ENCODE measurements at places on chromosomes 4 and X.
A peak's percentile ranks its signal among the peaks of the same experiment; 100 is the strongest.

- DNase-seq = no peak
Observed at GRCh38 chr4:123340381-123340701, 56.3 kb upstream of the SPRY1 start.

DNA sequence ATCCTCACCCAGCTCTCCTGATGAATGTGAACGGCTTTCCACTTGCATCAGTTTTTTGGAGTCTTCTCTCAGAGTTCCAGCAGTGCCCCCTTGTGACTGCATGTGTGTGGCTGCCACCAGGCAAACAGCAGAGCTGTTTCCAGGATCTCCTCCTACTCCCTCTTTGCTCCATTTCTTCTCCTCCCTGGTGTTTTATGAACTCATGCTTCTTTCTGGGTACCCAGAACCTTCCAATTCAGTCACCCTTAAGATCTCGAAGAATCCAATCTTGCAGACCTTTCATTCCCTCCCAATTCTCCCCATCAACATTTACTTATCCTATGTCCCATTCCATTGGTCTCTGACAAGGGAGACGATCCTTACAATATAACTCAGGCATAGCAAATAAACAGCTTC lies 6.8 kb upstream of the TCEANC start:
- peak; percentile 81 for DNase-seq

DNA sequence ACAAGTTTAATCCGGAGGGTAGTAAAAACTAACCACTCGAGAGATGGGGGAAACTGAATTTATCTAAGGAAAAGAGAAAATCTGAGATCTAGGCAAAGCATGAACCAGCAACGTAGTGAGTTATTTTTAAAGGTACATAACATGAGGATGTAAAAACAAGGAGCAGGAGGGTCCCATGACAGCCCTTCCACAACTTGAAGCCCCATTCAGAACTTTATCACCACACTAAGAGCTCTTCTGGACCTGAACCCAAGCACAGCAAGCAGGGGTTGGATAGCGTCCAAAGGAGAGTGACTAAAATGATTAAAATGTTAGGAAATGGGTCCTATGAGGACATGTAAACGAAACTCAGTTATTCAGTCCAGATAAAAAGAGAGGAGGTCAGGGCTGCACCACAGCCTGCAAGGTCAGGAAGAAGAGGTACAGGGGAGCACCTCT lies 16.2 kb downstream of the SH3RF1 start:
- DNase-seq = peak; percentile 89

- DNase-seq = no peak
Observed at GRCh38 chr4:53366301-53366716, 448 bp upstream of the SCFD2 start.

- no peak for DNase-seq
Observed at GRCh38 chr4:78478523-78478922, 73.0 kb upstream of the ANXA3 start.

GRCh38 chrX:74781507-74782034 lies 143.7 kb downstream of the NEXMIF start:
- no peak for DNase-seq

- DNase-seq = peak; percentile 41
Observed at GRCh38 chr4:38160487-38161207, 200.4 kb downstream of the PTTG2 start.

DNA sequence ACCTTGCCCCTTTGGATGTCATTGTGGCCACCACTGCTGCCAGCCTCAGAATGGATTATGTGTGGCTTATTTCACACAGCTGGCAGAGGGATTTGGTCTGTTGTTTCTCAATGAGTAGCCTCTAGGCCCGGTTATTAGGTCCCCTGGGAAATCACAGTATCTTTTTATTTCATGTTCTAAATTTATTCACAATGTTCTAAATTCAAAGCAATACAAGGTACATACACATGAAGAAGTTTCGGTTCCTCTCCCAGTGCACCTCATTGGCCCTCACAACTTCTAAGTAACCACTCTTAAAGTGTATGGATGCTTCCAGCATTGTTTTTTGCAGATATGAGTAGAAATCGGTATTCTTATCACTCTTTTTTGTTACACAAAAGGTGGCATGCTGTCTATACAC lies 262.7 kb downstream of the RCHY1 start:
- DNase-seq = no peak

DNA sequence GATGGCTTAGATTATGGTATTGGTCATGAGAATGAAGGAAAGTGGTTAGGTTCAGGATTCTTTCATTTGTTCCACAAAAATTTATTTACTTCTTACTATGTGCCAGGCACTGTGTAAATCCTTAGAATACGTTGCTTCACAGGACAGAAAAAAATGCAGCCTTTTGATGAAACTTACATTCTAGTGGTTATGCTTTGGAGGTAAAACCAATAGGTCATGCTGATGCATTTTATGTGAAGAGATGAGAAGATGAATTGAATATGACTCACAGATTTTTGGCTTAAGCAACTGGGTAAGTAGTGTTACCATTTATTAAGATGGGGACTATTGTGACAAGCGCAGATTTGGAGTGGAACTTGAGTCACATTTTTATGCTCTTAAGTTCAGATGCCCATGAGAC lies 165.3 kb downstream of the GLRA2 start:
- DNase-seq = no peak

DNA sequence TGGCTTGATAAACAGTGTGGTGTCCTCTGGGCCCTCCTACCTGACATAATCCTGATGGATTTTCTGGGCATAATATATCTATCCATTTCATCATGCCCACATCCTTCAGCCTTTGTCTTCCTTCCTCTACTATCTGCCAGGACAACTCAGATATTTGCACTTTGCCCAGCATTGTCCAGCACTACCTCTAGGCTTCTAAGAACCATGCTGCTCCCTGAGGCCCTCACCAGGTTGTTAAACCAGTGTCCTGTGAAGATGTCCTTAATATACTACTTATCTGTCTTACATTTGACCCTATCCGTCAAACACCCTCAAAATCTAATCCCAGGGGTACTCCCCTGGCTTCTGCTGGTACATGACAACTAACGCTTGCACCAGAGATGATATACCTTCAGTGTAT lies 58.2 kb upstream of the MAML3 start:
- no peak for DNase-seq

DNA sequence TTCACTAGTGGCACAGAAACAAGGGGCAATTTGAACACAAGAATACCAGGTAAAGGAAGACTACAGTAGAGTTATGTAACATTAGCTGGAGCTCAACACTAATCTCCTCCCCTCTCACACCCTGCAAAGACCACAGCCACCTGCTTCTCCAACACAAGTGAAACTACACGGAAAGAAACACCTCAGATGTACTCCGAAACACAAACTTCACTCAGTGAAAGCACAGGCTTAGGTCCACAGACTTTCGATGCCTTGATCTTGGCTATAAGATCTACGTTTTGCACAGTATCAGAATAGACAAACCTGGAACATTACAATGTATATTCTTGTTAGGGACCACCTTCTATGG lies 7.6 kb downstream of the ACSL1 start:
- DNase-seq = no peak

DNA sequence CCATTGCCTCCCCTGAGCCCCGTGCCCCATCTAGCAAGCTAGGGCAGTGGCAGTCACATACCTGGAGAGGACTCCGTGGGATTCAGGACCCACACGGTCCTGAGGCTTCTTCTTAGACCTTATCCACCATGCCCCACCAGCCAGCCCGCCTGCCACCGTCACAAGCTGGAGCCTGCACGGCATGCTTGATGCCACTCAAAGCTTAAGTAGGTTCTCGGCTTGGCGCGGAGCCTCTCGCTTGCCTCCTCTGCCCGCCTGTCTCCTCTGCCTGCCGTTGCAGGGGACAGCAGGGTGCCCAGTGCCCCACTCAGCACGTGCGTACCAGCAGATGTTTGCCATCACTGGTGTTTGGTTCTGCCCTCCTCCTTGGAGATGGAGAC lies 14.1 kb downstream of the PSAPL1 start:
- DNase-seq = no peak

- DNase-seq = no peak
Observed at GRCh38 chr4:87971866-87972265, 3.6 kb upstream of the SPP1 start.

DNA sequence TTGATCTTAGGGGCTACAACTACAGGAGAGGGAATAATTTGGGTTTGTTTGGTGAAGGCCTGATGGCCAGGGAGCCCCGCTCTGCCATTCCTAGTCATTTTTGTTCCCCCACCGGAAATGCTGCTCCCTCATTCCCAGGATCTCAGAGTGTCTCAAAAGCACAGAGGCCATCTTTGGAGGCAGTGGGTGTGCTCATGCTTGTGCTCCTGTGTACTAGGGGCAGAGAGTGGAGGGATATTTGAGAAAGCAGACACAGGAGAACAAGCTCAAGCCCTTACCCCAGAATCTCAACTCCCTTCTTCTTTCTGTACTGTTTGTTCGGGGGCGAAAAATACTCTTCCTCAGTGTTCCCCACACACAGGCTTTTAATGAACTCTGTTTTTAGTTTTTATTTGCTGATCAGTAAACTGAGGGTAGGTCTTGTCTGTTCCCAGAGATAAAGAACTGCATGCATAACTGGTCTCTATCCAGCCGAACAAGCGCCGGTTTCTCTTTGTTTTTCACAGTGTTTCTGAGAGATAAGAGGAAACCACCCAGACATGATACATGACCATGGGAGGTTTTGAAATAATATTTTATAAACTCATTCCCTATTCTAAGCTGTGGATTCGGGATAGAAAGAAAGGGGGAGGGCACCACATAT lies 32.9 kb upstream of the XK start:
- peak; percentile 95 for DNase-seq

DNA sequence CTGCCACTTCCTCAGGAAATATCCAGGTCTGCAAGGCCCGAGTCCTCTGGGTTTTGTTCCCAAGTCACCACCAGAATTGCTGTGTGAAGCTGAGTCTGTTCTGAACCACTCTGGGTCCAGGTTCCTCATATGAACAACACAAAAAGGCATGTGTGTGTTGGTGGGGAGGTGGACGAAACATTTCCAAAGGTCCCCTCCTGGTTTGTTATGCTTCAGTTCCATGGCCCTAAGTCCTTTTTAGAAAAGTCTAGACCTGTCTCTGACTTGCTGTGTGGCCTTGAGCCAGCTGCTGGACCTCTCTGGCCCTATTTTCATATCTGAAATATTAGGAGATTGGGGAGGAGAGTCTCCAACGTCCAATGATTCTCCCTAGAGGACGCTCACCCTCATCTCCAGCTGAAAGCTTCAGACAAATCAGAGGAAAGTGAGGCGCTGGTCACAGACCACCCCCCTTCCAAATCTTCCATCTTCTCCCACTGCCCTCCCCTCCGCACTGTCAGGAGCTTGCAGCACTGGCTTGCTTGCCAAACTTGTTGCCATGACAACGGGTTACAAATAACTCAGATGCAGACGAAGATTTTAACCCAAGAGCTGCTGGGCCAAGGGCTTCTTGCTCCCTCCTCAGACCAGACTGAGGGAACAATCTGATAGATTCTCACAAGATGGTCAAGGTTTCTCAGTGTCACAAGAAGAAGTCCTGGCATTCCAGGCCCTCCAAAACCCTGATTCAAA lies 64.5 kb downstream of the SMC1A start:
- no peak for DNase-seq

- DNase-seq = peak; percentile 40
Observed at GRCh38 chr4:156073976-156074375, 120.3 kb upstream of the CTSO start.

- no peak for DNase-seq
Observed at GRCh38 chr4:136793848-136794247, 738.4 kb downstream of the PCDH18 start.
